NCI-H1417 (cell line): ENCODE measurements at places on chromosomes 16 and 17.

GRCh38 chr17:9790889-9791876 lies at the start of gene DHRS7C:
DHRS7C (minus strand) TSS chr17:9791592; CDS start chr17:9791284, 308 bp downstream.
- DNase-seq = no peak

GRCh38 chr17:79997011-79997660 lies 38.5 kb downstream of the TBC1D16 start:
- no peak for DNase-seq

GRCh38 chr17:10698096-10698818 lies 863 bp downstream of the ADPRM start:
- peak; percentile 16 for DNase-seq

DNA sequence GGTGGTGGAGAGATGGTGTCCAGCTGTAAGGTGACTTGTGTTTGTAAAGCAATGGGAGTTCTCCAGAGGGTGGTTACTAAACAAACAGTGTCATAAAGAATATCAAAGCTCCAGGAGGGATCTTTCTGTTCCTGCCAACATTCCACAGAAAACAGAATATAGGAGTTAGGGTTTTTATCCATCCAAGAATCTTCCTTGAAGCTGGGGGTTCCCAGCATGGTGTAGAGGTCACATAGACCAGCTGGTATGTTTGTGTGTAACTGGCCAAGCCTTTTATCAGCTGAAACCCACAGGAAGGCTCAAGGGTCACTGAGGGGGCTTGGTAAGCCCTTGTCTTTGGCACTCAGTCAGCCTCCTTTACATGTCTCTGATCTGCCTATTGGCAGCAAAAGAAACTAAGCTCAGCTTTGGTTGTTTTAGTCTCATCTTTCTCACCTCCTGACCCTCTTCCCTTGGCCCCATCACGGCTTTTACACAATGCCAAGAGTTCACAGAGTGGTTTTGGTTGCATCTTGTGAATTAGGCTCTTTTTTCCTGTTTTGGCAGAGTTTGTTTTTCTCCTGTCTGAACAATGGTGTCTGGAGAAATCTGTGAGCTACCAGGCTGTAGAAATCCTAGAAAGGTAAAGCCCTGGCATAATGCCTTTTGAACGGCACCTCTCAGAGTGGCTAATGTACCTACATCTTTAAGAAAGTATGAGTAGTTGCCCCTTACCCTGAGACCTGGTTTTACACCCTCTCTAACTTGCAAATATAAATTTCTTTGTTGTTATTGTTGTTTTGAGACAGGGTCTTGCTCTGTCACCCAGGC lies 4.6 kb downstream of the CNTD1 start:
- DNase-seq = no peak

DNA sequence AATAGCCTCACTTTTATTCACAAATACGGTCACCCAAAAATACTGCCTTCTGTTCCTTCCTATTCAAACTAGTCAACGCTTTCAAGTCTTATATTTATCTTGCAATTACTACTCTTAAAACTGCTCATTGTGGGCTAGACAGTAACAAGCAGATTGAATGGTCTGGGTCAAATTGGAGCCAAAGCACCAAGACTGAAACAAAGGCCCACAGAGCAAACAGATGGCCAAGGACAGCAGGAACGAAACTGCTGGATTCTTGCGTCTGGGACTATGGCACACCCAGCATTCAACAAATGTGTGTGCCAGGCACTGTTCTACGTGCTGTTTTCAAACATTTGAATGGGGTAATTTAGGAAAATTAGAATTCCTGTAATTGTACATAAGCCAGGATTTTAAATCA lies 250.1 kb upstream of the PSMD7 start:
- DNase-seq = no peak
